ENCODE measurements at places on chromosomes 2 and 18. TPM values are rescaled to one million over a fixed set of nuclear protein-coding genes. Genes with fewer than 3 reads are reported as not detected.

Gene ZNF892
- 6.2 TPM for total RNA-seq

DNA sequence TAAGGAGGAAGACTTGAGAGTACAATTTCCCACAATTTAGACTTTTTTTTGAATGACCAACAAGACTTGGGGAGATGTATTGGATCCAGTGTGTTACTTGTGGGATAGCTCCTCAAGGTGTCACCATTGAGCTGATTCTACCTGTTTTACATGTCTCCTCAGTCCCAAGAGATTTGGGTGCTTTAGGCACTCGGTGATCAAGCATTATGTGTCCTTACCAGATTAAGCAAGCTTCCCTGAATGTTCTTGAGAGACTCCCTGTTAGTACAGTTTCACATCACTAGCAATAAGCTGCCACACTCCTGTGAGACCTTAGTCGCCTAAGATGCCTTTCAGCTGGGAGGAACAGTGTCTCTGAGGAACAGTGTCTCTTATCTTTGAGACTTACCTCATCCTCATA is 384.3 kb upstream of the SYT4 start:
- H3K36me3 ChIP-seq = no peaks in the 10 kb centered on the region
- H3K4me3 ChIP-seq = no peak overlapping the region
- no peaks in the 10 kb centered on the region for H3K27me3 ChIP-seq
- H3K27ac ChIP-seq = no peak overlapping the region
- H3K4me1 ChIP-seq = no peaks in the 10 kb centered on the region

GRCh38 chr2:64065516-64065915 is 46.3 kb upstream of the VPS54 start:
- H3K27me3 ChIP-seq = no peaks in the 10 kb centered on the region
- H3K4me1 ChIP-seq = no peaks in the 10 kb centered on the region
- H3K36me3 ChIP-seq = no peaks in the 10 kb centered on the region
- H3K4me3 ChIP-seq = no peak overlapping the region
- no peak for DNase-seq

DNA sequence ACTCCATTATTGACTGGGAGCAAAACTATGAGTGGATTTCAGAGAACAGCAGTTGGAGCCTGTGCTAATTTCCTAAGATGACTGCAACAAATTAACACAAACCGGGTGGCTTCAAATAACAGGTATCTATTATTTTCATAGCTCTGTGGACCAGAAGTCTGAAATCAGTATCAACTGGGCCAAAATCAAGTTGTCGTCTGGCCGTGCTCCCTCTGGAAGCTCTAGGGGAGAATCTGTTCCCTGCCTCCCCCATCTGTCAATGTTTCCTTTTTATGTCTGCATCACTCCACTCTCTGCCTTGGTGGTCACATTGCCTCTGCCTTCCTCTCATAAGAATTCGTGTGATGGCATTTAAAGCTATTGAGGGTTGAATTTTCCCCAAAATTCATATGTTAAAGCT is 269.8 kb downstream of the TMX3 start:
- H3K27me3 ChIP-seq = no peaks in the 10 kb centered on the region
- H3K4me1 ChIP-seq = no peaks in the 10 kb centered on the region
- H3K27ac ChIP-seq = no peak overlapping the region
- H3K36me3 ChIP-seq = no peaks in the 10 kb centered on the region
- no peak for DNase-seq

Measured in kidney (tissue), 22 donors.